ENCODE measurements at places on chromosomes 16 and 17.

GRCh38 chr17:65504141-65504540 lies 57.3 kb downstream of the AXIN2 start:
- DNase-seq = no peak

DNA sequence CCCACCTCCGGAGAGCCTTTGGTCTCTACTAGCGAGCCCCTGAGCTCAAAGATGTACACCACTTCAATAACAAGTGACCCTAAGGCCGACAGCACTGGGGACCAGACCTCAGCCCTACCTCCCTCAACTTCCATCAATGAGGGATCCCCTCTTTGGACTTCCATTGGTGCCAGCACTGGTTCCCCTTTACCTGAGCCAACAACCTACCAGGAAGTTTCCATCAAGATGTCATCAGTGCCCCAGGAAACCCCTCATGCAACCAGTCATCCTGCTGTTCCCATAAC lies 702 bp downstream of the SPN start:
- DNase-seq = no peak

- no peak for DNase-seq
Measured at GRCh38 chr17:82278786-82279391, 5.4 kb upstream of the CSNK1D start.

DNA sequence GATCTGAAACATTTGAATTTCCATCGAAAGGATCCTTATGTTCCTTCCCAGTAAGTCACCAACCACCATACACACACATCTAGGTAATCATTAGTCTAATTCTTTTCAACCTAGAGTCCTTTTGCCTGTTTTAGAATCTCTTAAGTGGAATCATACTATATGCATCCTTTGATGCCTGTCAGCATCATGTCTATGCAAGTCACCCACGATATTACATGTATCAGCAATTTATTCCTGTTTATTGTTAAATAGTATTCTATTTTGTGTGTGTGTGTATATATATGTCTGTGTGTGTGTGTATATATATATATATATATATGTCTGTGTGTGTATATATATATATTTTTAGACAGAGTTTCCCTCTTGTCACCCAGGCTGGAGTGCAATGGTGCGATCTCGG lies 78.9 kb upstream of the RPH3AL start:
- no peak for DNase-seq

DNA sequence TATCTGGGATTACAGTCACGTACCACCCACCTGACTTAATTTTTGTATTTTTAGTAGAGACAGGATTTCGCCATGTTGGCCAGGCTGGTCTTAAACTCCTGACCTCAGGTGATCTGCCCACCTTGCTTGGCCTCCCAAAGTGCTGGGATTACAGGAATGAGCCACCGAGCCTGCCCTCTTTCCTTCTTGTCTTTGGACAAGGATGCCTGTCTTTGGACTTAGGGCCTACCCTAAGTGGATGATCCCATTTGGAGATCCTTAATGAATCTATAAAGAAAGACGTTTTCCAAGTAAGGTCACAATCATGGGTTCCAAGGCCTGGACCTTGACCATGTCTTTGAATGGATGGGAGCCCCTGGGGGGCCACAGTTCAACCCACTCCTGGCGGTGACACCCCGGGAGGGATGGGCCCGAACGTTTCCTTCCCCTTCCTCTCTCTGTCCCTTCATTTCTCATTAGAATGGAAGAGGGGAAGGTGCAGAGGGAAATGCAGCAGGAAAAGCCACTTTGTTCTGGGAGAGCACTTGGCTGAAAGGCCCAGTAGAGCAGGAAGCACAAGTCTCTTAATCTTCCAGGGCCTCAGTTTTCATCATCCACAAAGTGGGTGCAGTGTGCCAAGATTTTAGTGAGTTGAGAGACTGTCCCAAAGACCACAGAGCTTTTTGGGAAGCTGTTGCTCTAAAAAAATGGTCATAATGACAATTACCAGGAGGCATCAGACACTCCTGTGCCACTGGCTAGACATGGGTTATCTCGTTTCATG lies 353.3 kb downstream of the SEC14L1 start:
- no peak for DNase-seq

DNA sequence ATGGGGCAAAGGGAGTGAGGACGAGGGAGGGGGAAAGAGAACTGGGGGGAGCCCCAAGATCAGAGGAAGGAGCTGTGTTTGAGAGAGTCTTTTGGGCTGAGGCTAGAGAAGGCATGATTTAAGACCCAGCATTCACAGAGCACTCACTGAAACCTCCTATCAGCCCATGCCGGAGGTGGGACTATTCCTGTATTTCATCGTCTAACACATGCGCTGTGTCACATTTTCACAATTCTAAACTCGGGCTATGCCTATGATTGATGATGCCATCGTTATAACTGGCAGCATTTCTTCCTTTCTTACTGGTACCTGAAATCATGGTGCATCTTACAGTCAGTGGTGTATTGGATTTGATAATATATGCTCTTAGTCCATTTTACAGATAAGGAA lies 3.5 kb downstream of the FAM171A2 start:
- no peak for DNase-seq

DNA sequence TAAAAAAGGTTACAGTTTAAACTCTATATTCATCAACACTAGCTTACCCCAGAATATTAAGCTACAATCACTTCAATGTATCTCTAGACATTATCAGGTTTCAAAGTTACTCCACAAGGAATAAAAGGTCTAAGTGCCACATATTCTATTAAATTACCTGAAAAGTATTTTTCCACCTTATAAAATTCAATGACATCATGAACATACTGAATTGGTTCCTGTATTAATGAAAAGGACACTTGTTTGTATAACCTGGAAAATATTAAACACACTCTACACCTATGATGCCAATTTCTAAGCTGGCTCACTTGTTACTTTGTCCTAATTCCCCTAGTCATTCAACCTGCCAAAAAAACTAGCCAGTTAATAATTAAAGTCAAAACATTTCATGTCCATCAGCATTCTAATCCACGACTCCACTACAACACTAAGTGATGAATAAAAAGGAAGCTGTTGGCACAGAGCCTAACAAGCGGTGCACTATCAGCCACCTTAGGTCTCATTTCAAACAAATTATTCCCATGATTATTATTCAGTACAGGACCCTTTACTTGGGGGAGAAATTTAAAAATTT lies 12.2 kb downstream of the MED13 start:
- no peak for DNase-seq

- peak; percentile 40 for DNase-seq
Measured at GRCh38 chr16:79272141-79272577, 328.4 kb downstream of the MAF start.

All from stimulated activated CD4-positive, alpha-beta T cell treated with anti-CD3 and anti-CD28 coated beads, Interleukin-4, amount 100 ng/mL, for 4 hours (primary cell).